ENCODE measurements at places on chromosomes 6 and 20. TPM values are rescaled to one million over a fixed set of nuclear protein-coding genes. Genes with fewer than 3 reads are reported as not detected.

VWA7 gene
- 0.34 TPM for total RNA-seq

FLRT3 gene
- 0.23 TPM for total RNA-seq

ADGB gene
- total RNA-seq: not detected

TAP1 gene
- 78.8 TPM for total RNA-seq

GTF3C6 gene
- 170 TPM for total RNA-seq

PTPRT gene
- total RNA-seq: not detected

RPS6KA2 gene
- 6.7 TPM for total RNA-seq

CRISP3 gene
- not detected for total RNA-seq

ALDH5A1 gene
- total RNA-seq: 3.4 TPM

Measured in Daoy (cell line).